ENCODE measurements at places on chromosomes 7 and 10.

DNA sequence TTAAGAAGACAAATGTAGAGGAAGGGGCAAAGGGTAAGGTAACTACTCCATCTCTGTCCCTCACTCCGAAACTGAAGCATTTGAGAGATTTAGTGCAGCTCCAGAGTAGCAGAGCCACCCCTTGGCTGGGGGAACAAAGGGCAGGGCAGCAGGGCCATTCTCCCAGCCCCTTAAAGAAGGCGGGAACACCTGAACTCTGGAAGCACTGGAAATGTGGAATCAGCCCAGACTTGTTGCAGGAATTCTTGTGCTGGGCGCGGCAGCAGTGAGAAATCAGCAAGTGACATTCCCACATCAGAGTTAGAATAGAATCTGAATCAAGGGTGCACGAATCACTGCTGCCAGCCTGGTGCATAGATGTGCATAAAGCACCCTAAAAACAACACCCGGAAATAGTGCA, 34.4 kb upstream of the GRM8 start:
- no peak for DNase-seq

- no peak for DNase-seq
Observed at GRCh38 chr10:123213192-123213591, 59.0 kb downstream of the BUB3 start.

GRCh38 chr7:141585592-141586510, 34.6 kb downstream of the AGK start:
- no peak for DNase-seq

DNA sequence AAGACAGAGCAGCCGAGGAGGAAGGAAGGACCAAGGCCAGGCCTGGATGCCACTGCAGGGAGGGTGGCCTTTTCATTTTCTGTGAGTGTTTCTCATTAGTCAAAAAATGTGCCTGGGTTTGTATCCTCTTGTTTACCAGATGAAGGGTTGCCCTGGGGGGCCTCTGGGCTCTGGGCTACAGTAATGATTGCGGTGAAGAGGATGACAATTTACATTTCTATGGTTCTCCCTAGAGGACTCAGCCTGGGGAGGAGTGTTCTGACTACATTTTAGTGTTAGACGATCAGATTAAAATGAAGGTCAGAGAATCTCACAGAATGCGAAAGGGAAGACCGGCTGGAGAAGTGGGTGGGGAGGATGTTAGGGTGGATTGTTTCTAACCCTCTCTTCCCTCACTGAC, 108.0 kb upstream of the KMT2C start:
- DNase-seq: no peak

GRCh38 chr7:35007768-35008167, 29.5 kb downstream of the DPY19L1 start:
- DNase-seq: no peak

DNA sequence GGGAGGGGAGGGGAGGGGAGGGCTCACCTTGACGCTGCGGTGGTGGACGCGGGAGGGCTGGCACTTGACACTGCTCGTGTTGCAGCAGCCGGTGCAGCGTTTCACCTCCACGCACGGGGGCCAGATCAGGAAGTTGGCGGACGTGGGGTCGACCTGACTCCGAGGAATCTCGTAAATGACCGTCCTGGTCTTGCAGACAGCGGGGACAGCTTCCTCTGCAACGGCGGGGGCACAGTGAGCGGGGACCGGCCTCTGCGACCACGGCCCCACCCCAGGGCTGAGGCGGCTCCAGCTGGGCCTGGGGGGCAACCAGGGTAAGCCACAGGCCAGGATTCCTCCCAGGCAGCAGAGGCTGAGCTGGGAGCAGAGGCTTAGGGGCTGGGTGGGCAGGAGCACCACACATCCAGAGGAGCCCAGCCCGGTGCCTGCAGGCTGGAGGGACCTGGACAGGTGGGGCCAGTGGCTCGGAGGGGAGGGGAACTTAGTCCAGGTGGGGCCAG, 8.8 kb downstream of the PDGFA start:
- no peak for DNase-seq

DNA sequence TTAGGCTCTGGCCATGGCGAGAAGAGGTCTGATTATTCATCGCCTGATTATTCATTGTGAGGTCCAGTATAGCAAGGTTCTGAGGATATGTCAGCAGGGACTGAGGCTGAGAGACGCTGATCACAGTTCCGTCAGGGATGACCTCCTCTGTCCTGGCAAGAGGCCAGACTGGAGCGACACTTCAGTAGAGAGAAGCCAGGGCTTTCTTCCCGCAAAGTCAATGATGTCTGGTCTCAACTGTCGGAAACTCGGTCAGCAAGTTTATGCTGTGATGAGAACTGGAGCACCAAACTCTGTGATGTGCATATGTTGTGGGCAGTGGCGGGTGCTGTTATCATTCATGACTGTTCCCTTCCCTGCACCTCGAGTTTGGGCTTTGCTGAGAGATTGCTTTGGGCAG, 29.0 kb upstream of the GNA12 start:
- DNase-seq: peak; percentile 26

GRCh38 chr10:24153537-24153936, 55.4 kb upstream of the KIAA1217 start:
- no peak for DNase-seq

- DNase-seq: no peak
Observed at GRCh38 chr10:119115926-119116325, 12.0 kb downstream of the DENND10 start.

DNA sequence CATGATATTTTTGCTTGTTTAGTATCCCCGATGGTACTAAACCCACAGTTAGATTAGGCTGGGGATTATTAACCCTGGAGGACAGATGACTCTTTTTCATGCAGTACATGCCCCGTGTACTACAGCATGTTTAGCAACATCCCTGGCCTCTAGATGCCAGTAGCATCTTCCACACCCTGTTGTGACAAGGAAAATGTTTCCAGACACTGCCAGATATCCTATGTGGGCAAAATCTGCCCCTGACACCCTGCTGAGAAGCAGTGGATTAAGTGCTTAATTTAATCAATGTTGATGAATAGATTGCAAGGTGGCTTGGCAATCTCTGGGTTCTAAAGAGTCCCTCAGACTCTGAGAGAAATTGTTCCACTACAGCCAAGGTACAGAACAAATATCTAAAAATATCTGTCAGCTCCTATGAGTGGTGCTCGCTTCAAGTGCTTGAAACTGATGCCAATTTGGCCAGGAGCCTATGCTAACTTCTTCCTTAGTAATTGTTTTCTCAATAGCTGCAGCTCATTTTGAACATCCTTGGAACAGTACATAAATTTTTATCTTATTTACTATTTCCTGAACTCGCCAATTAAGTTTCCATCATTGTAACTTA, 247.0 kb downstream of the SORCS1 start:
- DNase-seq: peak; percentile 7

DNA sequence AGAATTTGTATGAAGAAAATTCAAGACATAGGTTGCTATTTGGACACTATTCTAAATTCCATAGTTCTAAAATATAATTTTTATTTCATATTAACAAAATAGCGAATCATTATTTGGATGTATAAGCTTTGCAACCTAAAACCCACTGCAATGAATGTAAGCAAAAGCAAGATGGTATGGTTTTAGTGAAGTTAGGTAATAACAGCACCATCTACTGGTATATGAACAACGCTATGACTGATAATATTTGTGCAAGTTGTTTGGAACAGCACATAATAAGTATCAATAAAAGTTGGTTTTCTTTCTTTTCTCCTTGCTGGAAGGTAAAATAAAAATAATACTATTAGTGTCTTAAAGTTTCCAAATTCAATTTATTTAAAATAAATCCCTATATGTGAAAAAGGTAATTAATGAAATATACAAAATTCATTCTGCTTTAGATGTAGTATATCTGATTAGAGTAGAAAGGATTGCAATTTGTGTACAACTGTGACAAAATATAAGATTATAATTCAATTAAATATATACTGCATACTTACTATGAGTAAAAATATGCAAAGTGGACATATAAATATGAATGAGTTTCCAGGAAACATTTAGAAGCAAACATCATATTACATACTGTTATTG, 79.0 kb upstream of the LSM8 start:
- peak; percentile 11 for DNase-seq

GRCh38 chr7:108094346-108094745, 35.8 kb downstream of the LAMB4 start:
- DNase-seq: no peak

DNA sequence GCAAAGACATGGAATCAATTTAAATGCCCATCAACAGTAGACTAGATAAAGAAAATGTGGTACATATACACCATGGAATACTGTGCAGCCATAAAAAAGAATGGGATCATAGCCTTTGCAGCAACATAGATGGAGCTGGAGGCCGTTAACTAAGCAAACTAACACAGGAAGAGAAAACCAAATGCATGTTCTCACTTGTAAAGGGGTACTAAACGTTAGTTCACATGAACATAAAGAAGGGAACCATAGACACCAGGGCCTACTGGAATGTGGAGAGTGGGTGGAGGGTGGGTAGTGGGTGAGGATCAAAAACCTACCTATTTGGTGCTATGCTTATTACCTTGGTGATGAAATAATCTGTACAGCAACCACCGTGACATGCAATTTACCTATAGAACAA, 78.4 kb upstream of the GSDME start:
- no peak for DNase-seq

- DNase-seq: no peak
Observed at GRCh38 chr7:99132595-99133321, 11.2 kb downstream of the SMURF1 start.
